ENCODE measurements at places on chromosomes 3 and 15.

DNA sequence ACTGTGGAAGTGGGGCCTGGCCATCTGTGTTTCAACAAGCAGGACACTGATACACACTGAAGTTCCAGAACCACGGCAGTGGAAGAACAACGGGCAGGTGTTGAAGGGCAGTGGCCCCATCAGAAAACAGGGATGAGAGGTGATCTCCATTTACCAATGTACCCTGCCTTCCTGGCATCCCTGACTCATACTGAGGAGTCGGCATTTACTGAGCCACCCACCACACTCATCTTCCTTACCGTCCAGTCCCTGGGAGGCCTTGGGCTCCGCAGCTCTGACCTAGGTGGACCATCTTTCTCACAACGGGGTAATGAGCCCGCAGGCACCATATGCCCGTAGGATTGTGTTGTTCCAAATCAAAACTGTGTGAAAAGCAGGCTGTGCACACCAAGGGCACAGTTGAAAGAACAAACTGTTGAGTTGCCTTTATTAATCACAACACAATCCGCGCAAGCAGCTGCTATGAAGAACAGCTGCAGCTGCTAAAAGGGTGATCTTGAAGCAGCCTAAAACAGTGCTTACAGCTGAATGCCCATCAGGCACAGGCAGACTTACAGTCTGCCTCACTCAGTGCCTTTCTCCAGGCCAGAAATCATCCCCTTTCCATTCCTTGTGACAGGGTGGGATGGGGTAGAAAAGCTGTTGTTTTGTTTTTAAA is 12.9 kb downstream of the MB21D2 start:
- no peak for DNase-seq

- no peak for DNase-seq
These were observed 13.5 kb upstream of the FAM3D start for GRCh38 chr3:58679974-58680666.

DNA sequence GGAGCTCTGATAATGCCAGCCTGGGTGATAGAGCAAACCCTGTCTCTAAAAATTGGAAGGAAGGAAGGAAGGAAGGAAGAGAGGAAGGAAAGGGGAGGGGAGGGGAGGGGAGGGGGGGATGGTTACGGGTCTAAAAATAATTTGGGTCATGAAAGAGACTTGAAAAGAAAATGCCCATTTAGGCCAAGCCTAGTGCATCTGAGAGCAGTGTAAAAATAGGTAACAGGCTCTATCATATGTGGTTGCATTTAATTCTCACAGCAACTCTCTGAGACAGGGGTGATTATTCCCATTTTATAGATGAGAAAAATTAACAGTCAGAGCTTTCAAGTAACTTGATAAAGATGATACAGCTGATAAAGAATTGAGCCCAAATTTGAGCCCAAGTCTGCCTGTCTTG is 3.6 kb upstream of the ECE2 start:
- no peak for DNase-seq

GRCh38 chr3:178203165-178203564 is 333.1 kb upstream of the KCNMB2 start:
- no peak for DNase-seq

DNA sequence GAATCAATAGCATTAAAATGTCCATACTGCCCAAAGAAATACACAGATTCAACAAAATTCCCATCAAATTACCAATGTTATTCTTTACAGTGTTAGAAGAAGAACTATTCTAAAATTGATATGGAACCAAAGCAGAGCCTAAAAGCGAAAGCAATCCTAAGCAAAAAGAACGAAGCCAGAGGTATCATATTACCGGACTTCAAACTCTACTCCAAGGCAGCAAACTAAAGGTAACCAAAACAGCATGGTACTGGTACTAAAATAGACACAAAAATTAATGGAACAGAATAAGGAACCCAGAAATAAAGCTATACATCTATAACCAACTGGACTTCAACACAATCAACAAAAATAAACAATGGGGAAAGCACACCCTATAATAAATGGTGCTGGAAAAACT is 167.5 kb downstream of the ADAMTS9 start:
- DNase-seq = no peak

DNA sequence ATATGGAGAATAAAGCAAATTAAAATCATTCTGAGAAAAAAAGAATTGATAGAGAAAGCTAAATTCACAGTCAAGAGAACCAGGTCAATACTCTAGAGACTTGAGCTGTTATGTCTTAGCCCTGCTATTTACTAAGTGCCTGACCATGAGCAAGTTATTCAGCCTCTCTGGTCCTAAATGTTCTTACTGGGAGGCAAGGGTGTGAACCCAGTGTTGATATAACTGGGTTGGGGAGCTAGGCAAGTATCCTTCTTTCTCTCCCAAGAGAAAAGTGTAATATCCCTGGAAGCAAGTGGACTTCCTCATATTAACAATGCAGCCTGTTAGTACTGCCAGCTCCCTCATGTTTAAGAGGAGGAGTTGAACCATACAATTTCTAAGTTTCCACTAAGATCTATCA is 488.9 kb upstream of the RASGRP1 start:
- no peak for DNase-seq

DNA sequence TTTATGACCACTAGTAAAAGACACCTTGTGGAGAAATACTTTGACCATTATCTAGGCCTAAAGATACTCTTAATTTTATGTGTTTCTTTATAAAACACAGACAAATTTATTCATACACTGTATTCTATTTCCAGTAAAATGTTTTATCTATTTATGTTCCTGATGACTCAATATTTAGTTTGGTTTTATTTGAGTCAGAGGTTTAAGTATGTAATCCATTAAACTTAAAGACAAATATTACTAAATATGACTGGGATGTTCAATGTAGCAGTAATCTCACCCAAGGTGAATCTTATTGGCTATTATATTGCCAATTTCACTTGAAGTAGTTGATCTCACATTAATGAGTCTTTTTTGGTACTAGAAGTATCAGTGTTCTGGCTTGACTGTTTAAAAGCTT is 799.7 kb downstream of the CADM2 start:
- no peak for DNase-seq

DNA sequence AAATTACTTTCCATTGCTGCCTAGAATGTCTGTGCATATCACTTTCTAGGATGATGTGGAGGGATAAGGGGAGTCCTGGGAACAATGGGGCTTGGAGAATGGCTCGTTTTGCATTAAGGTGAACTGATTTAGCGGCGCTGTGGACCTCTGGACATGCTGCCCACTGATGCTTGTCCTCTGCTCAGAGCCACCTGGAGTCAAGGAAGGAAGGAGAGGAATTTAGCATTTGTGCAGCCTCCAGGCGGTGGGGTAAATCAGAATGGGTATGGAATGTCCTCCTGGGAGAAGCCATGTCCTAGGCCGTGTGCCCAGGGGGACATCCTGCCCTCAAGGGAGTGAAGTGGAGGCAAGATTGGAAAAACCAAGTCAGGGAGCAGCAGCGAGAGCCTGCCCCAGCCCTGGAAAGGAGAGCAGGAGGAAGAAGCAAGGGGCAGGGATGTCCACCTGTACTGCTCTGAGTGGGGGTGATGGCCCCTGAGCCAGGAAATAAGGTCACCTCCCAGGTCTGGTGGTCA is 37.8 kb downstream of the KY start:
- no peak for DNase-seq

DNA sequence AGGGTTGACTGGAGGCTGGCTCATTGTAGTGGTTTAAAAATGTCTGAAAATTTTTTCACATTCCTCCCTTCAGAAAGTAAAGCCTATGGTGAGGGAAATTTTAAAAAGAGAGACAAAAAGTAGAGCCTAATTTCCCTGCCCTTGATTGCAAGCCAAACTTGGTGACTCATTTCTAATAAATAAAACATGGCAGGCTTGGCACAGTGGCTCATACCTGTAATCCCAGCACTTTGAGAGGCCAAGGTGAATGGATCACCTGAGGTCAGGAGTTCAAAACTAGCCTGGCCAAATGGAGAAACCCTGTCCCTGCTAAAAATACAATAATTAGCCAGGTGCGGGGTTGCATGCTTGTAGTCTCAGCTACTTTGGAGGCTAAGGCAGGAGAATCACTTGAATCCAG is 18.9 kb upstream of the ARRDC4 start:
- no peak for DNase-seq

DNA sequence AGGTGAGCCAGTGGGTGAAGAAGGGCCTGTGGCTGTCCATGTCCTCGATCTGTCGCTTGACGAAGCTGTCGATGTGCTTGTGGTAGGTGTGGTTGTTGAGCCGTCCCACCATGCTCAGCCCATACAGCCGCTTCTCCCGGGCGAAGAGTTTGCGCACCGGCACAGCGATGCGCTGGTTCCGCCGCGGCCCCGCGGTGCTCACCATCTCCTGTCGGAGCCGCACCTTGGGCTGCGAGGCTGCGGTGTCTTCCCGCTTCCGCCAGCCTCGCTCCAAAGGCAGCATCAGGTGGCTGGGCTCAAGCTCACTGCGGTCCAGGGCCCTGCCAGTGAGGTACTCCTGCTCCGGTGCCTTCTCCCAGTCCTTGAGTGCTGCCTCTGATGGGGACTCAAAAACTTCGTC is 34.0 kb upstream of the GRIP2 start:
- no peak for DNase-seq

DNA sequence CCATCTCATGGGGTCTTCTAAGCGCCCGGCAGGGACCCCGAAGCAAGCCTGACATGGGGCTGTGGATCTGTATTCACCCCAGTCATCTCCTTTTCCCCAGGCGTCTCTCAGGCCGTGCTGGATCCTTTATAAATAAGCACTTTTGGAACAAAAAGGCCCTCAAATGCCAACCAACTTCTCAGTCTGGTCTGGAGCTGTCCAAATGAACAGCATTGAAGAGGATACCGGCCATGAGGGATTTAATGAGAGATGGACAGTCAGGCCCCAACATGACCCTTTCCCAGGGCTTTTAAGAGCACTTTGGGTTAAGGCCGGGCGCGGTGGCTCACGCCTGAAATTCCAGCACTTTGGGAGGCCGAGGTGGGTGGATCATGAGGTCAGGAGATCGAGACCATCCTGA is 89.2 kb upstream of the SPATA12 start:
- DNase-seq = no peak

DNA sequence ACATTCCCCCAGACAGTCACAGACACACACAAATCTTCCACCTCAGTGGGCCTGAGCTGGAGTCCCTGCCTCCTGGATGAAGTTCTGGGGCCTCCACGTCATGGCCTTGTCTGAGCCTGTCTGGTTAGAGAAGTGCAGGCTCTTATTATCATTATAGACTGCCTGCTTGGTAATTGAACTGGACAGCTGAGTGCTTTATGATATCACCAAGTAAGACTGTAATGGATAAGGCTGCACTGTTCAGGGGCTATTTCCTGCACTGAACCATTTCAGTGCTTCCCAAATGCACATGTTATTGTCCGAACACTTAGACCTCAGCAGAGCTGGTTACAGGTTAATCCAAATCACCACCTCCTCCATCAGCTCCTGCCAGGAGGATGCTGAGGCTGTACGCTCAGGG is 8.7 kb upstream of the ST6GAL1 start:
- no peak for DNase-seq

DNA sequence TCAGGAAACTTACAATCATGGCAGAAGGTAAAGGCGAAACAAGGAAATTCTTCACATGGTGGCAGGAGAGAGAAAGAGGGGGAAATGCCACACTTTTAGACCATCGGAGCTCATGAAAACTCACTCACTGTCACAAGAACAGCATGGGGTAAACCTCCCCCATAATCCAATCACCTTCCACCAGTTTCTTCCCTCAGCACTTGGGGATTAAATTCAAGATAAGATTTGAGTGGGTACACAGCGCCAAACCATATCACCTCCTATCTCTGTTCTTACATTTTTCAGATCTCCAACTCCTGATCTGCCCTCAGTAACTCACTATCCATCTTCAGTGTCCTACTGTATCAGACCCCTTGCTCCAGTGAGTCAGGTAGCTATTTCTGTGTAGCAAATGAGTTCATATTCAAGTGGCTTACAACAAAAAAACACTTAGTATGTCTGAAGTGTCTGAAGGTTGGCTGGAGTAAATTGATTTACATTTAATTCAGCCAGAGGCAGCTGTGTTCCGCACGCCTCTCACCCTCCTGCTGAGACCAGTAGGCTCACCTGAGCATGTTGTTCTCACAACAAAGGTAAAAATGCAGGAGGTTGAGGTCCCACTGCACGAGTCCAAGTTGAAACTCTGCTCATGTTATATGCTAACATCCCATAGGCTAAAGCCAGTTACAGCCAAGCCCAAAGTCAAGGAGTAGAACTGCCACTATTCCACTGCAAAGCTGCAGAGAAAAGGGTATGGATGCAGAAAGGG is 180.7 kb upstream of the LMCD1 start:
- DNase-seq = no peak

DNA sequence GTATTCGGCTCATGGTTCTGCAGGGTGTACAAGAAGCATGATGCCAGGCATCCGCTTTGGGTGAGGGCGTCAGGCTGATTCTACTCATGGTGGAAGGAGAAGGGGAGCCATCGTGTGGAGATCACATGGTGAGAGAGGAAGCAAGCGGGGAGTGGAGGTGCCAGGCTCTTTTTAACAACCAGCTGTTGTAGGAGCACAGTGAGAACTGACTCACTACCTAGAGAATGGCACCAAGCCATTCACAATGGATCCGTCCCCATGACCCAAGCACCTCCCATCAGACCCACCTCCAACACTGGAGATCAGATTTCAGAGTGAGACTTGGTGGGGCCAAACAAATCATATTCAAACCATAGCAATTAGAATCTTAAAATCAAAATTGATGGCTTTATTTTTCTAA is 259.8 kb upstream of the CTDSPL start:
- DNase-seq = no peak

GRCh38 chr3:40975711-40976121 is 223.6 kb upstream of the CTNNB1 start:
- DNase-seq = no peak

DNA sequence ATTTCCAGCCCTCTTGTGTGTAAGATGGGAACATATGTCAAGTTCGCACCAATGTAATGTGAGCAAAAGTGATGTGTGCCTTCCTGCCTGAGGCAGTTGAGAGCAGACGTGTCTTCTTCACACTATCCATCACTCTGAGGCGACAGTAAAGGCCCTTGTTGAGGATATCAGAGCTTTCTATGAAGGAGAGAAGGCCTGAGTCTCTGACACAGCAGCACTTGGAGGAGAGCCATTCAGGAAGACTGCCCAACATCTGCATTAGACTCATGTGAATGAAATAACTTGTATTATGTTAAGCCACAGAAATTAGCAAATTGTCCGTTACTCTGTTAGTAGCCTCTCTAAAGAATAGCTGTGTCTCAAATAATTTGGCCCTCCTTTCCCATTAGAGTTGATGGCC is 108.8 kb upstream of the CCDC54 start:
- no peak for DNase-seq

DNA sequence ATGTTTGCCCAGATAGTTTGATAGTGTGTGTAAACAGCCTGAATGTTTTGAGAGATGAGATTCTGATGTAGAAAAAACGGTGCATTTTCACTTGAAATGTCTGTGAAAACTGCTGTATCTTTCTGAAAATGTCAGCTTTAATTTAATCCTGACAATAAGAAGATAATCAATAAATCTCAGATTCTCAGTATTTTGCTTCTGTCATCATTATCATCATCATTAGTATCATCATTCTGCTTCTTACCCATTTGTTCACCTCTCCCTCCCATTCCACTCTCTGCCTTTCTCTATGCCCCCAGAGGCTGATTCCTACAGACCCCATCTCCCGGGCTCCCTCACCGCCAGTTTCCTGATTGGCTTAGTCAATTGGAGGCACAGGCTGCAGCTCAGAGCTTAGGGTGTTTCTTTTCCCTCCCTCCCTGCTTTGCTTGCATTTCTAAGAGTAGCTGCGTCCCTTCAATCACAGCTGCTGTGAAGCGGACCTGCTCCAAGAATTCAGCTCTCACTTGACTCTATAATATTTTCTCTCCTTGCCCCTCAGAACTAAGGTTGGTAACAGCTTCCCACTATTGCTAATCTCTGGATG is 8.2 kb upstream of the SNTN start:
- no peak for DNase-seq

- DNase-seq = peak; percentile 9
These were observed 285.1 kb downstream of the LPP start for GRCh38 chr3:188439080-188439479.

- no peak for DNase-seq
These were observed at the start of gene PTX3 for GRCh38 chr3:157436583-157437291. PTX3 (plus strand) TSS chr3:157436850; CDS start chr3:157436934, 84 bp downstream.

Data from activated T-helper 9 cell treated with anti-CD3 and anti-CD28 coated beads, Interleukin-2, amount 50 U/mL, for 16 hours (primary cell).